ENCODE measurements at places on chromosomes 3 and 15.

DNA sequence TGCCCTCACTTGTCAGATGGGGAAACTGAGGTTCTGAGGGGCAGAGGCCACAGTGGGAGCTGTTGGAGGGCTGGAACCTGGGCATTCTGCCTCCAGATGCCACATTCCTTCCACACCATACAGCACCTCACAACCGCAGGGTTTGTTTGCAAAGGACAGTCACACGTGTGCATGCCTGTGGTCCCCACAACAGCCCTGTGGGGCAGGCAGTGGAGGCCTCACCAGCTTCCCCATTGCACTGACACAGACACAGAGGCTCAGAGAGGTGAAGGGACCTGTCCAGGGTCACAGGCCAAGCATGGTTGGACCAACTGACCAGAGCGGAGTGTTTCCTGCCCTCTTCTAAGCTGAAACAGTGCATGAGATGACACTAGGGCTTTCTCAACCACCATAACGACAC, 75.2 kb upstream of the SEC13 start:
- DNase-seq, result no peak

DNA sequence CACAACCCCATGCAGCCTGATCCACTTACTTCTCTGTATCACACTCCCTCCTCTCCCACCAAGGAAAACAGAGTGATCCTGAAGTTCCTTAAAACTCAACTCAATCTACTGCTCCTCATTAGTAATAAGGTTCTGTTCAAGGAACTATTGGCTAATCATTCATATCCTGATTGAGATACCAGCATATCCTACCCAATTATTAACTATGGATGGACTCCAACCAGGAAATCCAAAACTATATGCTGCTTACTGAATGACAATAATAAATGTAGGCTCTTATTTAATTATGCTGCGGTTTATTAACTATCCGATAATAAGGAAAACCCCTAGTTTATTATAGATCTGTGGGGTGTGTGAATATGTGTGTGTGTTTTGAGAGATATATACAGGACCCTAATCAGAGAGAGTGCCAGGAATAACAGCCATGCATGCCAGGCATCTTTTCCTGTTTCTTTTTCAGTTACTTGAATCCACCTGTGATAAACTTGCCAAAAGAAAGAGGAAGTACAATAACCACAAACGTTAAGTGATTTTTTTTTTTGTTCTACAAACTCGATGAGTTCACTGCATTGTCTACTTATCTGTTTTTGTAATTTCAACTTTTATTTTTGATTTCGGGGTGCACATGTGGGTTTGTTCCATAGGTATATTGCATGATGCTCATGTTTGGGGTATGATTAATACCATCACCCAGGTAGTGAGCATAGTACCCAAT, 1031.7 kb upstream of the CFAP20DC start:
- no peak for DNase-seq

- no peak for DNase-seq
Measured at GRCh38 chr3:177418787-177419186, 221.5 kb upstream of the TBL1XR1 start.

- no peak for DNase-seq
Measured at GRCh38 chr3:14125193-14126016, 553 bp downstream of the TMEM43 start.

DNA sequence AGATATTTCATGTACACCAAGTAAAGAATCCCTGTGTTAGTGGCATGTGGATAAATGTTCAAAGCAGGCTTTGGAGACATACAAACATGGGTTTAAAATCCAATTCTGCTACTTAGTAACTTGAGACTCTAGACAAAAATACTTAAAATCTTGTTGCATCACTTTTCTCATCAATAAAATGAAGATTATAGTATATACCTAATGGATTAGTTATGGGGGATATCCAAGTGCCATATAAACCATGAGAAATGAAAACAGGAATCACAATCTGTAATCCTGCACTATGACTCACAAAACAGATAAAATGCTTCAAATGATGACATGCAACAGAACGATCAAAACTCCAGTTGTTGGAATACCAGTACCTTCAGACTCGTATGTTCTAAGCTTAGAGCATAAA, 496.0 kb upstream of the RGMA start:
- no peak for DNase-seq

DNA sequence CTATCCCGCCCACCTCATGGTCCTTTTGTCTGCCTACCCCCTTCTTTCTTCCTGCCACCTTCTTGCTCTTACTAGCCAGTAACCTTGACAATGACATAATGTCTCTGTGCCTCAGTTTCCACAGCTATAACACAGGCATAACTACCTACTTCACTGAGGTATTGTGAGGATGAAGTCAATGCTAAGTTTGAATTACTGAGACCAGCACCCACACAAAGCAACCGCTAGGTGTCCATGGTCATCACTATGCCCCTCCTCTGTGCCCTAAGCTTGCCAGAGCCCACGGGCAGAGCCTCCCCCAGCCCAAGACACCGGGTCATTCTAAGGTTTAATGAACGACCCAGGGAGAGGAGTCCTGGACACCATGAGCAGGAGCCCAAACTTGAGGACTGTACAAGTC, 101.6 kb downstream of the OXNAD1 start:
- no peak for DNase-seq

DNA sequence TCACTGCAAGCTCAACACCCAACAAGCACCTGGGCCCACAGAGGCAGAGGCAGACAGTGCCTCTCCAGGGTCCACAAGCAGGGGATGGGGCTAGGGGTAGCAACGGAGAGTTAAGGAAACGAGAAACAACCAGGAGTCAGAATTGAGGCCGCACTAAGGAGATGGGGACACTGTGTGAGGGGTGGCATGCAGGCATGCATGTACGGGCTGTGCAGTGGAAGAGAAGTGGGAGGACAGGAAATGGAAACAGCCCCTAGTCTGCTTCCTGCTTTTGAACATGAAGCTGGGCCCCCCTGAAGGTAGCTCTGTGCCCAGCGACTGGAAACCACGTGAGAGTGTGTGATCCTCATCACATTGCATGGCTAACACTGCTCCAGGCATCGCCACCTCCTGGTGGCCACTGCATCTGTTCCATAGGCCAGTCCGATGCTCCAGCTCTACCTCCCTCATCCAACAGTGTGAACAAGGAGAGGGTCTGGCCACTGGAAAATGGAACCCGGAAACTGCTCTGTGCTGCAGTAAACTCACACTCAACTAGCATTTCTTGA, 44.0 kb downstream of the XXYLT1 start:
- DNase-seq, result no peak

- no peak for DNase-seq
Measured at GRCh38 chr3:58564456-58565160, 12.6 kb downstream of the FAM107A start.

DNA sequence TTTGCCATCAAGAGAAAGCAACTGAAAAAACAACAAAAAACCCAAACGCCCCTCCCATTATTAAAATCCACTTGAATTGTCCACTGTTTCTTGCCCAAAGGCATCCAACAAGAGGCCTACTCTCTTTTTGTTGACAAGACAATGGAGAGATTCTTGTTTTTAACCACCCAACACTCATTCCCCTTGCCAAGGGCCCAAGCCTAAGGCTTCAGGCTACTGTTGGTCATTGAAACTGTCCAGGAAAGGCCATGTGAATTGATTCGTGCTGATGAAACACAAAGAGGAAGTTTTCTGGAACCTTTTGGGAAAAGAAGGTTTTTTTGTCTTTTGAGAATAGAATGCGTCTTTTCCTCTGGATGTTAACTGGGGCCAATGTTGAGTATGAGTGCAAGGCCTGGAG, 157.4 kb upstream of the PFN2 start:
- no peak for DNase-seq

DNA sequence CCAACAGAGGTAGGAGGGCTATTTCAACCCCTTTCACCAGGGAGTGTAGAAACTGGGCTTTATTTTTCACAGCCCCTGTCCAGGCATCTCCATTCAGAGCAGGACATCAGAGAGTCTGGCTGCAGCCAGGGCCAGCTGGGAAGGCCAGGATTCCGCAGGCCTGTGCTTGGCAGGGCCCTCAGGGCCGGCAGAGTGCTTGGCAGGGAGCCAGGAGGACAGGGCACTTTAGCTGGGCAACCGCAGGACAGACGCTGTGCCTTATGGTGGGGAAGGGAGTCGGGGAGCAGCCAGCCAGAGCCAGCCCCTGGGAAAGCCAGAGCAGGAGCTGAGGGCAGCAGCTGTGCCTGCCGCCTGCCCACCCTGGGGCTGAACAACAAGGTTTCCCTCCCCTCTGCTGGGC, 34.5 kb upstream of the IQCF6 start:
- no peak for DNase-seq

DNA sequence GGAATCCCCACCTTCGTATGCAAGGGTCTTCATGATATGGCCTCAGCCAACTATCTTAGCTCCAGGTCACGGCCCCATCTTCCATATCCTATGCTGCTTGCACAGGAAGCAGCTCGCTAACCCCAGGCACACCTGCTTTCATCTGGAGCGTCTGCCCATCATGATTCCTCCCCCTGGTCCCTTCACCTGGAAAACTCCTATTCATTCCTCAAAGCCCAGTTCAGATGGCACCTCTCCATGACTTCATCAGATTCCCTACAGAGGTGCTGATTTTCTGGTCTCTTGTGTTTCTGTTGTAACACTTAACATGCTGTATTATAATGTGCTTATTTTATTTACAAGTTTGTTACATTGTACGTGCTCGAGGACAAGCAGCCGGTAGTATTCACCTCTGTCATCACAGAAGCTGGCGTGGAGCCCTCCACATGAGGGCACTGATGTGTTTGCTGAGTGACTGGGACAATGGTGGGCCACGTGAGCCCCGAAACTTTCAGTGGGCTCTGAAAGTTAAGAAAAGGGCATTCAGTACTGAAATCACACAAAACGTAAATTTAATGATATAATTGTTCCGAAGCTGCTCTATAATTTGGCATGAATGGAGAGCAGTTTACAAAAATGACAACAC, 16.2 kb downstream of the MUC20 start:
- no peak for DNase-seq

DNA sequence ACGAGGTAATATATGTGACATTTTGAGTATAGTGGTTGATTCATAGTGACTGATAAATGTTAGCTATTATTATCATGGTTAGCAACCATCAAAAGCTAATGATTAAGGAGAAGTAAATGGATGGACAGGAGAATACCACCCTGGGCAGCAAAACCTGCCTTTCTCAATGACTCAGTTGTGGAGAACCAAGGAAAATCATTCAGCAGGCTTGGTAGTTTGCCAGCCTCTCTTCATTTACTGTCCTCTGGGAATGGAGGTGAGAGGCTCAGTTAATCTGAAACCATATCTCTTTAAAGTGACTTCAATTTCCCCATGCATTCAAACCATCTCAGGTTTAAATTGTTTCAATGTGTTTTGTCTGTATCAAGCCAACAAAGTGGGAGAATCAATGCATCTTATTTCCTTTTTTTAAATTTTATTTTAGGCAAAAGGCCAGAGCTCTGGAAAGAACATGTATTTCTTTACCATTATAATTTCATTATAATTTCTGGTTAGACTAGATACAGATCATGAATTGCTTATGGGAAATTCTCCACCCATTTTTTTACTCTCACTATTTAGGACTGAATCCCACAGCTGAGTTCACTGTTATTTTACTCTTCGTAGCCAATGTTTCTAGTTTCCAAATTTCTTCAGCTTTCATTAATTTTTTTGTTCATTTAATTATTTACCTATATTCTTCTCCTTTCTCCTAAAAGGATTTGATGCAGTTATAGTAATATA, 2.7 kb downstream of the TM4SF18 start:
- no peak for DNase-seq

- DNase-seq, result no peak
Measured at GRCh38 chr3:25547943-25548674, 116.6 kb downstream of the TOP2B start.

DNA sequence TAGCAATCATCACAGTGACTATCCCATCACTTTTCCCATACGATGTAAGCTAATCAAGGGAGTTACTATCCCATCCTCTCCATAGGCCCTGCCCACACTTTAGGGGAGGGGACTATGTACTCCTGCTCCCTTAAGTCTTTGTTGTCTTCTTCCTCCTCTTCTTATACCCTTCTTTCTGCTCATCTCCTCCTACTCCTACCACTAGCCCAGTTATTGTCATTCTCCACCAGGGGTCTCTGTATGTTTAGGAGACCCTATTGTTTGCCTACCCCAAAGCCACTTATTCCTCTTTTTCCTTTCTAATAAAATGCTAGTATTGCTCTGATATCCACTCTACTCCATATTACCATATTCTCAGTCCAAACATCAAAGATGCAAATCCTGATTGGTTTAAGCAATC, 27.8 kb downstream of the STAC start:
- no peak for DNase-seq

- DNase-seq, result no peak
Measured at GRCh38 chr15:25543196-25543595, 104.4 kb upstream of the UBE3A start.

GRCh38 chr3:156477323-156477722, 77.6 kb downstream of the SSR3 start:
- DNase-seq, result no peak

- DNase-seq, result no peak
Measured at GRCh38 chr3:170759511-170760173, 110.4 kb downstream of the RPL22L1 start.

DNA sequence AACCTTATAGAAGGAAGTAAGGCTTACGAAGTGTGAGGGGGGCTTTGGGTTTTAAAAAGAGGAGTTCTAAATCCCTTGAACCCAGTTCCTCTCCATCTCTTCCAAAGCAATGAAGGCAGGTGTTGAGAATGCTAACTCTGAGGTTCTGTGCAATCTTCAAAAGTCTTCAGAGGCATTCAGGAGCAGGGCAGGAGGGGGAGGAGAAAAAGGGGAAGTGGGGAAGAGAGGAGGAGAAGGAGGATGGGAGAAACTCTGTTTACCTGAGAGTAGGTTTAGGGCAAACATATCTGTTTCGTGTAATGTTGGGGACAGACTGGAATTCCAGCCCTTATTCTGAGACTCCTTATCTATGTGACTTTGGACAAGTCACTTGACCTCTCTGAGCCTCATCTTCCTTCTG, 36.9 kb downstream of the FAM3D start:
- DNase-seq, result no peak

DNA sequence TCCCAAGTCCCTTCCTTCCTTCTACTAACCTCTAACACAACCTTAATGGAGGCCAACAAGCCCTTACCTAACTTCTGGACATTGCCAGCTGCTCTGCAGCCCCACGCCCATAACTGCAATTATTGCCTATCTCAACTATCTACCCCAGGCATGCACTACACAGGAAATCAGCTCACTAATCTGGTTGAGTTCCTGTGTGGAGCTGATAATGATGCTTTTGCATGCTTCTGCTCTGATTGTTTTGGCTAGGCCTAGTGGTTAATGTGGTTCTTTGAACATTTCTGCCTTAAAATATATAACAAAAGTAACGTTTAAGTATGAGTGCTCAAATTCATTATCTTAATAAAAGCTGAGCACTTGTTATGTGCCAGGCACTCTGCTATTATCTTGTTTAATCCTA, 463.9 kb downstream of the MFSD1 start:
- DNase-seq, result no peak

DNA sequence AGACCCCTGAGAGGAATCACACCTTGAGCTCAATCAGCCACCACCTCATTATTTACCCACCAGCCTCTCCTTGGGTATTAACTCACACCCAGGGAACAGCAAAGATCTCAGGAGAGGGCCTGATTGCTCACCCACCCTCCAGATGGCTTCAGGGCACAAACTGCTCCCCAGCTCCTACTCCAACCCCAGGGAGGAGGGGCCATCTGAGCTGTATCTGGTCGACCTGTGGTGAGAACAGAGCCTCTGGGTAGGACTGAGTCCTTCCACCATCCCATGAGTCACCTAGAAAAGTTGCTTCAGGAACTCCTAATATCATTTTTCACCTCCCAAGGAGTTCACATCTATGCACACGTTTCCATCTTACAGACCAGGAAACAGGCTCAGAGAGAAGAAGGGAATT, 44.8 kb upstream of the HES1 start:
- no peak for DNase-seq
